RKO (cell line): ENCODE measurements at places on chromosomes 16 and 17.

DNA sequence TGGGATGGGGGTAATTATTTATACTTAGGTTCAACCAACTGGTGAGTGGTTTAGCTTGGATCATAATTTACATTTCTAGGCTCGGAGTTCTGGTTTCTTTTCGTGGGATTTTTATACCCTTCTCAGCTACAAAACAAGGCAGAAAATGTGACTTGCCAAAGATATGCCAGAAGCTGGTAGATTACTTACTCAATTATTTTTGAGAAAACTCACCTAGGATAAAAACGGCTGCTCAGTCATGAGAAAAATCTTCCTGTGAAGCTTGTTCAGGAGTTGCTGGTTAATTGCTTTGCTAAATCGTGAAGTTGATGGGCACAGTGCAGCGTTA, 1.1 kb downstream of the NDEL1 start:
- DNase-seq = no peak

DNA sequence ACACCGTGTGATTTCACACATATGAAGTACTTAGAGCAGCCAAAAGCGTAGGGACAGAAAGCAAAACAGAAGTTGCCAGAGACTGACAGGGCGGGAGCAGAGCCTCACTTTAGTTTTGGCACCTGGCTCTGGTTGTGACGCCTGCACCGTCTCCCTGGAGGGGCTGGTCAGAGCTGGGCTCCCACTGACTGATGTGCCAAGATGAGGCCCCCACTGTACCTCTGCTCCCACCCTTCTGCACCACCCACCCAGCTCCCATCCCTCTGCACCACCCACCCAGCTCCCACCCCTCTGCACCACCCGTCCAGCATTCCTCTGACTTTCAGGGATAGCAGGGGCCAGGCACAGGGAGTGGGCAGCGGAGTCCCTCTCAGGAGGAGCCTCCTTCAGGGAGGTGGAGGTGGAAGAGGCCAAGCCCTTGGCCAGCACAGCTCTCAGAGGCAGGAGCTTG, 3.2 kb upstream of the PRSS21 start:
- DNase-seq = no peak

DNA sequence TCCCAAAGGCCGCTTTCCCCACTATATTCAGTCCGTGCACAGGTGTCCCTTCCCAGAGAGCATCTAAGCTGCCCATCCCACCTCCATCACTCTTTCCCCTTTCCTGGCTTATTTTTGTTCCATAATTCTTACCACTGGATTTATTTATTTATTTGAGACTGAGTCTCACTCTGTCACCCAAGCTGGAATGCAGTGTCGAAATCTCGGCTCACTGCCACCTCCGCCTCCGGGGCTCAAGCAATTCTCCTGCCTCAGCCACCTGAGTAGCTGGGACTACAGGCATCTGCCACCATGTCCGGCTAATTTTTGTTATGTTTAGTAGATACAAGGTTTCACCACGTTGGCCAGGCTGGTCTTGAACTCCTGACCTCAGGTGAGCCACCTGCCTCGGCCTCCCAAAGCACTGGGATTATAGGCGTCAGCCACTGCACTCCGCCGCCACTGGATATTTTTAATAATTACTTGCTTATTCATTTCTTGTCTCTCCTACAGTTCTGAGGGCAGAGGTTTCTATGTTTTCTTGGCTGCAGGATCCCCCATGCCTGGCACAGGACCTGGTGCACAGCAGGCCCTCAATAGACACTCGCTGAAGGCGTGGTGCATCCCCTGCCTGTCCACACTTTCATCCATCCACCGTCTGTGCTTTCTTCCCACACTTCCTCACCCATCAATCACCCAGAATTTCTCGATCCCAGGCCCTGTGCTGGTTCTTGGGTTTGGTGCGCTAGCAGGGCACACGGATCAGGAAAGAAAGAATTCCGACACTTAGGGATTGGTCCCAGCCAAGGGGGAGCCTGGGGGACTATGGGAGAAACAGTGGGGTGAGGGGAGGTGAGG, 9.9 kb upstream of the ADGRG1 start:
- no peak for DNase-seq

GRCh38 chr17:29168079-29168758, 12.0 kb downstream of the MYO18A start:
- no peak for DNase-seq

- no peak for DNase-seq
These were observed 1.7 kb upstream of the CYTH1 start for GRCh38 chr17:78783711-78784324.
